ENCODE measurements at places on chromosomes 3 and 15.
A peak's percentile ranks its signal among the peaks of the same experiment; 100 is the strongest.

- no peak for DNase-seq
These were observed 20.2 kb downstream of the PAK6 start for GRCh38 chr15:40259021-40259420.

GRCh38 chr3:127120851-127121647 lies 71.9 kb upstream of the PRR23E start:
- no peak for DNase-seq

GRCh38 chr15:100947760-100948429 lies 28.7 kb downstream of the LRRK1 start:
- no peak for DNase-seq

DNA sequence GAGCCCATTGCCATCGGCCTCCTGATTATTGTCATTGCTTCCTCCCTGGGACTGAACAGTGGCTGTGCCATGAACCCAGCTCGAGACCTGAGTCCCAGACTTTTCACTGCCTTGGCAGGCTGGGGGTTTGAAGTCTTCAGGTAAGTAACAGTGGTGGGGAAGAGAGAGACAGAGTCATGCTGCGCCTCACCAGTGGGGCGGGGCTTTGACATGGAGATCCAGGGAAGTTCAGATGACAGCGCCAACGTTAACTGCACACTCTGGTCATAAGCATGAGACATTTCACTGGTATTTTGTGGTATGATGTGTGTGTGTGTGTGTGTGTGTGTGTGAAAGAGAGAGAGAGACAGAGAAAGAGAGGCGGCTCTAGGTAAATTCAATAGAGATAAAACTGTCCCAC lies 41.0 kb downstream of the AQP9 start:
- no peak for DNase-seq

- DNase-seq: peak; percentile 11
These were observed 794 bp downstream of the LRIG1 start for GRCh38 chr3:66499881-66500575.

GRCh38 chr3:156511987-156512677 lies 42.8 kb downstream of the SSR3 start:
- no peak for DNase-seq

- no peak for DNase-seq
These were observed 59.1 kb downstream of the FBLN2 start for GRCh38 chr3:13607821-13608597.

DNA sequence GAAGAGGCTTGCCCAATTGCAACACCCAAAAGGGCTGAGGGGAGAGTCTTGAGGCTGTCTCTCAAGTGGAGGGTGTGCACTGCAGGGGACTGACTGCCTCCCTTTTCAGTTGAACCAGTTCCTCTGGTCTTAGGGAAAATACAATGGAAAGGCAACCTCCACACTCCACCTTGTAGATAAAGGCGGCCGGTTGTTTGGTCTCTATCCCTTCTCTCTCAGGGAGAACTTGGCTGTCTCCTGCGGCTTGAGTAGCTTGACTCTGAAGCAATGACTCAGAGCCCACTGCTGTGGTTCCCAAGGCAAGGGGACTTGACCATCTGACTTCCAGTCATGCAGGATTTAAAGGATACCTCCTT lies 143.2 kb upstream of the UMPS start:
- DNase-seq: no peak

- DNase-seq: no peak
These were observed 91.3 kb downstream of the PLXNA1 start for GRCh38 chr3:127073941-127074820.

DNA sequence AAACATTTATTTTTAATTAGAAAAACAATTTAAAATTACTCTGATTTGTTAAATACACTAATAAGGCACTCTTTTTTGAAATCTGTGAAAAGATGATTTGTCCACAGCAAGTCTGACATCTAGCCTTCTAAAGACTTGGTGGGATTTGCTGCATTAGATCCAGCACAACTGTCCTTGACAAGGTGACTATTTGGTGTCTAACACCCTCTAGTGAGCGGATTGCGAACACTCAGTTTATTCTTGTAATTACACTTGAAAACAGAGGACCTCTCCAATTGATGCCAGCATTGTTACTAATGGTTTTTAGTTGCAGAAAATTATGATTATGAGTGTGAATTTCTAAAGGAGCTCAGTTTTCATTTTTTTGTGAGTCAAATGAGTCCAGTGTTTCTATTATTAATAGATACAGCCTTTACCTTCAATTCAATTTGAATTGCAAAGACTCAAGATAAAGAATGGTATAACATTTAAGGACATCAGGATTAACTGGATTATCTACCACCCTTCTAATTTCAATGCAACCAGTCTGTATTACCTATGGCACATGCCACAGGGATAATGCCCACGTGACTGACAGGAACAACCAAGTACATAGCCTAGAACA lies 29.7 kb upstream of the STRIT1 start:
- peak; percentile 46 for DNase-seq

GRCh38 chr3:189303584-189303983 lies 131.8 kb downstream of the TPRG1 start:
- no peak for DNase-seq

DNA sequence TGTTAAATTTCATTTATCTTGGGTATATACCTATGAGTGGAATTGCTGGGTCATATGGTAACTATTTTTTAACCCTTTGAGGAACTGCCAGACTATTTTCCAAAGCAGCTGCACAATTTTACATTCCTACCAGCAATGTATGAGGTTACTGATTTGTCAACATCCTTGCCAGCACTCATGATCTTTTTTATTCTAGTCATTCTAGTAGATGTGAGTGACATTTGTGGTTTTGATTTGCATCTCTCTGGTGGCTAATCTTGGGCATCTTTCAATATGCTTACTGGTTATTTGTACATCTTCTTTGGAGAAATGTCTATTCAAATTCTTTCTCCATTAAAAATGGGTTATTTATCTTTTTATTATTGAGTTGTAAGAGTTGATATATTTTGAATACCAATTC lies 21.3 kb upstream of the LRRC58 start:
- no peak for DNase-seq

GRCh38 chr3:134337071-134337482 lies 37.2 kb downstream of the AMOTL2 start:
- no peak for DNase-seq

DNA sequence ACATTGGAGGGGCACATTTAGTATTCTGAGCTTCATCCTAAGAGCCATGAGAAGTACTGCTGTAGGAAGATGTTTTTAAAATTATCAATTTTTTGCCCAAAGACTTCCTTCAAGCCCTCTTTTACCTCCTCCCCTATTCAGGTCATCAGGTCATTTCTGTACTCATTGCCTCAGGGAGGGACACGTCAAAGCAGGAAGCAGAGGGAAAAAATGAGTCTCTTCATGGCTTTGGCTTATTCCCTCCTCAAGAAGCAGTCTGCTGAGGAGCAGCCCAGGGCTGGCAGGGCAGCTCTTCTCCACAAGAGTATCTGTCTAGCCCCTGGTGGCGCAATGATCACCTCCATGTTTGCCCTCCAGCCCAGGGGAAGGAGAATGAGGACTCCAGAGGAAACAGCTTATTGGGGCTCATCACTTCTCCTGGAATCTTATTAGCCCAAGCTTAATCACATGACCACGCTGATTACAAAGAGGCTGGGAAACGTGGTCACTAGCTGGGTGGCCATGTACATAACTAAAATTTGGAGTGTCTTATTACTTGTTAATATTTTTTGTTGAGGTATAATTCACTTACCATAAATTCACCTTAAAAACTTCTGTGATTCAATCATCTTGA lies 44.2 kb upstream of the GATA2 start:
- DNase-seq: no peak

DNA sequence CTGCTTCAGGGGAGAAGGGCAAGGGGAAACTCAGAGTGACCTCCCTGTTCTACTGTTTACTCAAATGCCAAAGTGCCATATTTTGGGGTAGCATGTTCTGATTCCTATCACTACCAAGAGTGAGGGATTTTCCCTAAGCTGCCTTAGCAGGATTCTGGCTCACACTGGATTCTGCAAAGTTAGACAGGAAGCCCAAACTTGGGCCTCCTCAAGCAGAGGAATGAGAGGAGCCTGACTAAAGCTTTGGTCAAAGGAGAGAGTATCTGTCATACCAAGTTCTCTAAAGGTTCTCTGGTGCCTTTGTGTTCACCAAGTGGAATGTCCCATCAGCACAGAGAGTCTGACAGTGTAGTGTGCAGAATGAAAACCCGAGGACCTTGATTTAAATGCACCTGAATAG lies 8.8 kb upstream of the RARB start:
- DNase-seq: no peak

- no peak for DNase-seq
These were observed 9.5 kb downstream of the MGA start for GRCh38 chr15:41669701-41670100.

DNA sequence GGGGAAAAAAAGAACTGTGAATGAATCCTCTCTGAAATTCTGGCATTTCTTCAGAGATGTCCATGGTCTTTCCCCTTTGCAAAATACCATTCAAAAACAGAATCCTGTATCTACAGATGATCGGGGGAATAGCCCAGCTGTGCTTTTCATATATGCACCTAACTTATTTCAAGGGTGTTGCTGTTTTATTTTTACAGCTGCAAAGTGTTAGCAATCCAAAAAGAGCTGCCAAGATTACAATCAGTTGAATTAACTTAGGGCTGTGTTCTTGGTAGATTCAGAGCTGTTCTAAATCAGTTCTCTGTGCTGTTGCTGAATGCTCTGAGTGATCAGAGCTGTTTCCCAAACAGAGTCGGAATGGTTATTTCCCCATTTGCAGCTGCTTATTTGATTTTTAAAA lies 175.7 kb upstream of the SEMA6D start:
- no peak for DNase-seq

GRCh38 chr15:96535148-96535547 lies 204.6 kb downstream of the NR2F2 start:
- DNase-seq: no peak

- peak; percentile 3 for DNase-seq
These were observed 177.5 kb upstream of the ICE2 start for GRCh38 chr15:60656481-60656880.

GRCh38 chr3:51394541-51394940 lies 3.5 kb downstream of the RBM15B start:
- no peak for DNase-seq

GRCh38 chr3:67832817-67833216 lies 178.4 kb upstream of the SUCLG2 start:
- no peak for DNase-seq

- DNase-seq: no peak
These were observed 76.2 kb downstream of the MB21D2 start for GRCh38 chr3:192841428-192841827.

GRCh38 chr3:112377568-112378071 lies 44.7 kb downstream of the CD200 start:
- DNase-seq: no peak

DNA sequence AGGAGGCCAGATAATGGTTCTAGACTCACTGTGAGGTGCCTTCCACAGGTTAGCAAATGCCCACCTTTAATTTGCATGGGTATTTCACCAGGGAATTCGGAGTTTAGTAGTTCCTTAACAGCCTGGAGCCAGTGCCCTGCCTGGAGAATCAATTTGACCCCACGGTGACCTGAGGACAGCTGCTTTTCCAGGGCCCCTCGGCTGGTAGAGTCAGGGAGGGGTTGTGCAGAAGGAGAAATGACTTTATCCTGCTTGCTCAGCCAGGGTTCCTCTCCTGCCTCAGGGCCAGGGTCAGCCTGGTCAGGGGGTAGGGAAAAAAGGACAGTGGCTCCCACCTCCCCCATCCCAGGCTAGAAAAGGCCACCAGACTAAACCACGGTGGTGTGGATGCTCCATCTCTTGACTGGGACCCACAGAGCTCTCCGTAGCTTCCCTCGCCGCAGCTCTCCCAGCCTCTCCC lies 12.0 kb downstream of the DLL4 start:
- DNase-seq: no peak

GRCh38 chr15:92681141-92681631 lies 25.6 kb upstream of the FAM174B start:
- peak; percentile 25 for DNase-seq

- DNase-seq: no peak
These were observed 120.2 kb upstream of the LIPC start for GRCh38 chr15:58311556-58311955.

DNA sequence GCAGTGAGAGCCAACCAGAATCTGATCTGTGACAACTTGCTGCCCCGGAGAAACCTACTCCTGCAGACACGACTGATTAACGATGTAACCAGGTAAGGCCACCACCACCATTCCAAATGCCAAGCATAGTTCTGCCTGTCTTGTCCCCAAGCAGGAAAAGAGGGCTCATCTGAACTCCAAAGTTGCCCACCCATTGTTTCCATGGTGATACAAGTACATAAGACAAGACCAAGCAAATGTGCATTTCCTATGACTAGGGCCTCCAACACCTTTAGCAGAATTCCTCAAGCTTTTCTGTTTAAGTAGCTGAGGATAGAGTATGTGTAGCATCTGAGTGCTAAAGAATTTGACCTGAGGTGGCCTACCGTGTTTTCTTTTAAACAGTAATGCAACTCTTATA lies 290.7 kb downstream of the RYR3 start:
- no peak for DNase-seq

DNA sequence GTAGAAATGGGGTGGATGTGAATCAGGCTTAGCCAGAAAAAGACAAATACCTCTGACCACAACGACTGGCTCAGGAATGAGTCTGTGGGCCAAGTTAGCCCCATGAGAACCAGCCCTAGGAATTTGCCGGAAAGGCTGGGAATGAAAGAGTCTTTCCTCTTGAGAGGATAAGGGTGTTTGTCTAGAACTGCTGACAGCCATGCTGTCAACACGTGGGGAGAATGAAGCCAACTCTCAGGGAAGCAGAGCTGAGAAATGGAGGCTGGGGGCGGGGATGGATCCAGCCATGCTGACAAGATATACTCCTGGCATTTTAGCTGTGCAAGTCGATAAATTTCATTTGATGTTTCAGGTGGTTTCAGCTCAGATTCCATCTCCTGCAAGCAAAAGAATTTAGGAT lies 10.6 kb upstream of the SLC6A1 start:
- DNase-seq: no peak

DNA sequence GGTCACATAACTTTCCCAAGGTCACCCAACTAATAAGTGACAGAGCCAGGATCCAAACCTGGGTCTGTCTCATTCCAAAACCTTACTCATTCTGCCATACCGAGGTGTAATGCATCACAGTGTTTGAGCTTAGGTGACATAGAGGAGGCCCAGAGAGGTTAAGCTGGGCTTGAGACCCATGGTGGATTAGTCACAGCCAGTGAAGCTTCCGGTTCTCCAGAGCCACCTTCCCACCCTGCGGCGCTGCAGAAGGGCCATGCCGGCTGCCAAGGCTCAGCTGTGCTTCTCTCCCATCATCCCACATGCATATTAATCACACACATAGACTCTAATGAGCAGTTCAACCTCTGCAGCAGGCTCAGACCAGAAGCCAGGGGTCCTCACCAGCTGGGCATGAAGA lies 42.2 kb downstream of the SPSB4 start:
- no peak for DNase-seq

Data from CD14-positive monocyte (primary cell).